NCI-H1694 treated with DMSO at 0.1 percent for 48 hours (cell line): ENCODE measurements at places on chromosomes 5 and 9.

DNA sequence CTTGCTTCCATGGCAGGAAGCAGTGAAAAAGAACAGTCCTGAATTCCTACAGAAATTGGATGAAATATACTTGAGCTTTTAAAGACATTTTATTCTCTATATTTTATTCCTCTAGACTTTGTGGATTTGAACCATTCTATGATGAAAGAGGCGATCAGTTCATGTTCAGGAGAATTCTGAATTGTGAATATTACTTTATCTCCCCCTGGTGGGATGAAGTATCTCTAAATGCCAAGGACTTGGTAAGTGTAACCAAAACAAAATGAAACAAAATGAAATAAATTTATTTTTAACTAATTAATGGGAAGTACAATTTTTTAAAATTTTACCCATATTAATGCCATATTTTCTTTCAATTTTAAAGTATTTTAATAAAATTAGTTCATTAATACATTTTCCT lies 34.1 kb downstream of the STARD4 start:
- DNase-seq: peak; percentile 14

DNA sequence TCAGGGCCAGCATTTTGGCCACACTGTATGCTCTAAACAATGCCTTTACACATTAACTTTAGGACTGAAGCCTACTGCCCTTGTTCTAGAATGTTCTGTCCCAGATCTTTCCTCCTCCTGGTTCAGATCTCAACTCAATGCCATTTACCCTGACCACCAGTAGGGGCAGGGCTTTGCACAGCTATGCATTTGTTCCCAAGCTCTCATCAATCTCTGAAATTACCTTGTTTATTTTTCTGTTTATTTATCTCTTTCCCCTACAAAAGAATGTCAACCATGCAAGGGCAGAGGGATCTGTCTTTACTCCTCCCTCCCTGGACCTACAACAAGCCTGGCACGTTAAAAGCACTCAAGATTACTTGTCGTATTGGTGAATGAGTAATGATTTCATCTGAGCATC lies 612.9 kb downstream of the BNC2 start:
- DNase-seq: no peak

DNA sequence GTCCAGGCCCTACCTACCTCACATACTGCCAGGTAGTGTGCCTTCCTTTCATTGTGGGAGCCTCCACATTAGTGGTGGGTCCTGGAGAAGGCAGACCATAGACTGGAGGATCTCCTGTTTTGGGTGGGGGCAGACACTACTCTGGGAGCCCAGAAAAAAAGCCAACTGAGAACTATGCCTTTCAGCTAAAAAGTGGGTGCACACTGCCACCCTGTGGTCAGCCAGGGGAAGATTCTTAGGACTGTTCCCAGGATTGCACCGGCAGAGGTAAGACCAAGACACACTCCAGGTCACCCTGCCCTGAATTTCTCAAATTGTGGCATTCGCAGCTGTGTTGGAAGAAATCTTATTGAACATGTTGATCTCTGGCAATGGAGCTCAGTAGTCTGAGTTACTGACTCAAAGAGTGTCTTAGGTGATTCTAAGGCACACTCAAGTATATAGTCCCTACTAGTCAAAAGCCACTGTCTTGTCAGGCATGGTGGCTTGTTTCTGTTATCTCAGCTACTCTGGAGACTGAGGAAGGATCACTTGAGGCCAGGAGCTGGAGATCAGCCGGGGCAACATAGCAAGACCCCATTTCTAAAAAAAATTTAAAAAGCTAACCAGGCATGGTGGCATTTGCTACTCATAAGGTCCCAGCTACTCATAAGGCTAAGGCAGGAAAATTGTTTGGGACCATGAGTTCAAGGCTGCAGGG lies 3.6 kb downstream of the SIGMAR1 start:
- peak; percentile 62 for DNase-seq

- no peak for DNase-seq
These were observed 227.5 kb upstream of the NR4A3 start for GRCh38 chr9:99594056-99594780.

DNA sequence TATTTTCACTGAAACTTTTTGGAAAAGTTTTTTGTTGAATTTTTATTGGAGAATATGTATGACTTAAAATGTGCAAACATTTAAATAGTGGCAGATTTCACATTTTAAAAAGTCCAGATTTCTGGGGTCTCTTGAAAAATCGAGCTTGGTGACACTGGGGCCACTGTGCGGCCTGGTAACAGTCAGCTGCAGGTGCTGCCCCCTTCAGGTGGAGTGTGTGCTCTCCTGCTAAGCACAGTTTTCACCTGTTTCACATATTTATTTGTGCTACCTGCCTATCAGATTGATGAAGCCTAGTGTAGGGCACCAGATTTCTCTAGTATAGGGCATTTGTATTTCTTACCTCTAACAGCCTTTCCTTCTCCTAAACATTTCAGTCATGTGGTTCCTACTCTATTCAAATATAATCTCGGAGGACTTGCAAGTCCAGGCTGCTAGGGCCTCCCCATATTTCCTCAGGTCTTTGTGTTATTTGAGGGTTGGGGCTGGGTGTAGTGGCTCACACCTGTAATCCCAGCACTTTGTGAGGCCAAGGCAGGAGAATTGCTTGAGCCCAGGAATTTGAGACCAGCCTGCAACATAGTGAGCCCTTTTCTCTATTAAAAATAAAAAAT lies 95.8 kb upstream of the KLF9 start:
- no peak for DNase-seq
